Activated naive CD4-positive, alpha-beta T cell treated with anti-CD3 and anti-CD28 coated beads, Interleukin-2, amount 10 ng/mL, durations not matched to agents 5 hours and 36 hours (primary cell): ENCODE measurements at places on chromosomes 7 and 10. TPM values are rescaled to one million over a fixed set of nuclear protein-coding genes. Genes with fewer than 3 reads are reported as not detected.

Gene FRMPD2
- not detected for total RNA-seq

Gene PRRT4
- 0.55 TPM for total RNA-seq

Gene FAM107B
- 189 TPM for total RNA-seq

Gene OR9A2
- not detected for total RNA-seq

Gene PRSS37
- not detected for total RNA-seq

Gene RAPGEF5
- total RNA-seq: 0.15 TPM

Gene EIF3A
- total RNA-seq: 125 TPM

Gene AKR1C3
- total RNA-seq: 11.6 TPM

Gene TMEM273
- 17.3 TPM for total RNA-seq

Gene EPO
- total RNA-seq: not detected

Gene CRPPA
- 0.93 TPM for total RNA-seq

Gene FOXP2
- total RNA-seq: not detected
